ENCODE measurements at places on chromosomes 1 and 21. TPM values are rescaled to one million over a fixed set of nuclear protein-coding genes. Genes with fewer than 3 reads are reported as not detected.

PSMA5 gene
- polyA plus RNA-seq, result 96.1 TPM

RNF19B gene
- polyA plus RNA-seq, result 17.4 TPM

S100A7 gene
- polyA plus RNA-seq, result 0.65 TPM

AZIN2 gene
- 7.1 TPM for polyA plus RNA-seq

LHX8 gene
- polyA plus RNA-seq, result not detected

RNPEP gene
- 62.5 TPM for polyA plus RNA-seq

LRRC38 gene
- not detected for polyA plus RNA-seq

C21orf91 gene
- 29.7 TPM for polyA plus RNA-seq

S100A14 gene
- polyA plus RNA-seq, result 17.3 TPM

ICOSLG gene
- polyA plus RNA-seq, result 8.4 TPM

FAM72C gene
- polyA plus RNA-seq, result 2.4 TPM

TNFRSF8 gene
- 0.44 TPM for polyA plus RNA-seq

PAQR6 gene
- 4.3 TPM for polyA plus RNA-seq

OR2L5 gene
- polyA plus RNA-seq, result not detected

F13B gene
- not detected for polyA plus RNA-seq

PPM1J gene
- 1.7 TPM for polyA plus RNA-seq

ACTL8 gene
- polyA plus RNA-seq, result not detected

GRCh38 chr1:8908388-8909151 is 30.1 kb upstream of the ENO1 start:
- no peak for DNase-seq

- DNase-seq, result no peak
Measured at GRCh38 chr1:228429007-228429406, 12.3 kb upstream of the TRIM17 start.

DNA sequence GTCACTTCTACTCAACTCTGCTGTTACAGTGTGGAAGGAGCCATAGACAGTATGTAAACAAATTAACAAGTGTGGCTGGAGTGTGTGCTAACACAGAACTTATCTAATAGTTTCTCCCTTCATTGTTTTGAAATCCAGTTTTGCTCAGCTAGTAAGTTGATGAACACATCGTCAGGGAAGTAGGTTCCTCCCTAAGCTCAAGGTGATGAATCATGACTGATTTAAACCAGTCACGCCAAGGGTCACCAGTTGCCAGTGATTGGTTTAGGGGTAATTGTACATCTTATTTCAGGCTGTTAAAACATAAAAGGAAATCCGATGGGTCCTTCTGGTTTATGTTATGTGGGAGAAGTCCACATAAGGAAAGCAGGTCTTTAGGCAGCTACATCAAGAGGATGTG is 97.0 kb upstream of the CHODL start:
- no peak for DNase-seq

DNA sequence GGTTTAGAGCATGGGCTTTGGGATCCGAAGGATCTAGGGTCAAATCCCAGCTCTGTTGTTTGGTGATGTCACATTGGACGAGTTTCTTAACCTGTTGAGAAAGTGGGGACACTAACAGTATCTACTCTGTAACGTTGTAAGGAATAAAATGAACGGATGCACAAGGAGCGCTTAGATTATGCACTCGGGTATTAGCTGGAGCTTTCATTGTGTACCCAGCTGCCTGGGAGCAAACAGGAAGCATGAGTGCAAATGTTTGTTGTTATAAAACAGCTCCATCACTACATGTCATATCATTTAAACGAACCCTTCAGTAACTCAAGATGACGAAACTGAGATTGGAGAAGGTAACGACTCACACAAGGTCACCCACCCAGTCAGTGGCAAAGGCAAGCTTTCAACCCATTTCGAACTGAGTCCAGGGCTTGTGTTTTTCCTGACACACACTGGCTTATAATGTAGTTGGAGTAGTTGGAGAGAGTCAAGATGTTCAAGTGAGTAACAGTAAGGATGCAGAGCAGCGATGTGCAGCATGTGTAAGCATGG is 16.2 kb upstream of the SLC6A17 start:
- no peak for DNase-seq

DNA sequence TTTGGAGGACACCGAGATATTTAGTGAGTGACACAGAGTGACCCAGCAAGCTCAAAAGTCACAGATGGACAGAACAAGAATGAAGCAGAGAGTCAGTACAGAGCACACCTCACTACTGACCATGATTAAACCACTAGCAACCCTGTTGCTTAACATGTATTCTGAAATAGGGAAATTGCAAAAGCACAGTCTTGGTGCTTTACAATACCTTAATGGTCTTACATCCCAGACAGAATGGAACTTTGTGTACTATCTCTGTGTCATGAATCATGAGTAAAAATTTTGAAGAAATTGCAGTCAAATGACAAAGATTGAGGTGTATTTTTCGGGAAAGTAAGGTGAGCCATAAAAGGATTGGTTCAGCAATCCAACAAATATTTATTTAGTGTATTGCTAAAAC is 2.7 kb upstream of the SAMSN1 start:
- DNase-seq, result no peak

DNA sequence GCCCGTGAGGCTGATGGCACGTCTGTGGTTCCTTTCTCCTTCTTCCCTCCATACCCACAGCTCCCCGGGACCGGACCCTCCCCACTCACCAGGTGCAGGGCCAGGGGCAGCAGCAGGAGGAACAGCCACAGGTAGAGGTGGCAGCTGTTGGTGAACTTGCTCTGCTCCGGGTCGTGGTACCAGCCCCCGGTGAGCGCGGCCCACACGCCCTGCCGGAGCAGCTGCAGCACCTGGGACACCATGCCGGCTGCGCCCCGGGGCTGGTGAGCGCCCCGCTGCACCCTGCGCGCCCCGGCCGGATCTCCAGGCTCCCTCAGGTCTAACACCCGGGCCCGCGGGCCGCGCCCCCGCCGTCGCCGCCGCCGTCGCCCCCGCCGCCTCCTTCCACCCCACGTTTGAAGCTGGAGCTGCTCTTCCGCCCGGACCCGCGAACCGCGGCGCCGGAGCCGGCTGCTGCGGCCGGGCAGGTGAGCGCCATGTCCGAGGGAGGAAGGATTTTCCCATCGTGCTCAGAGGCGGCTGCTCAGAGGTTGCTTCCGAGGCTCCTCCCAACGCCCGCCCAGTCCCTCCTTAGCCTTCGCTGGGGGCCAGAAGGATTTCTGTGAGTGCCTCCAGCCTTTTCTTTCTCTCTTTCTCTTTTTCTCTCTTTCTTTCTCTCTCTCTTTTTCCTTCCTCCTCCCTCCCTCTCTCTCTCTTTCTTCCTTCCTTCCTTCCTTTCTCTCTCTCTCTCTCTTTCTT is at the start of gene PCNX2:
Gene PCNX2, minus strand, starts transcription at position 489 of the 738 bp plus-strand sequence. Its CDS starts 247 bp downstream, at position 242.
- no peak for DNase-seq

DNA sequence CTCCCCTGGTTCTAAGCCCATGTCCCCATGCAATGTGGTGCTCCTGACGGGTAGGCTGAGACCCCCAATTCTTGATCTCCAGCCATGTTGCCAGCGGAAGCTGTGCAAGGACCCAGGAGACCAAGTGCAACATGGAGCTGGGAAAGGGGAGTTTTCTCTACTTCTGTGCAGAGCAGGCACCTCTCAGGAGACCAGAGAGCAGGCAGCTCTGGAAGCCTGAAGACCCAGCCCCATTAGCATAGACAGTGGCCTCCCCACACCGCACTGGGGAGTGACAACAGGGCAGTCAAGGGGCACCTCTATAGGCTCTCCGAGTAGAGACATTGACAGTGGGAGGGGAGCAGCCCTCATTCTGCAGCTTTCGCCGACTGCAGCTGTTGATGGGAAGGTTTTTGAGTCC is 410.2 kb downstream of the MATN1 start:
- DNase-seq, result no peak

DNA sequence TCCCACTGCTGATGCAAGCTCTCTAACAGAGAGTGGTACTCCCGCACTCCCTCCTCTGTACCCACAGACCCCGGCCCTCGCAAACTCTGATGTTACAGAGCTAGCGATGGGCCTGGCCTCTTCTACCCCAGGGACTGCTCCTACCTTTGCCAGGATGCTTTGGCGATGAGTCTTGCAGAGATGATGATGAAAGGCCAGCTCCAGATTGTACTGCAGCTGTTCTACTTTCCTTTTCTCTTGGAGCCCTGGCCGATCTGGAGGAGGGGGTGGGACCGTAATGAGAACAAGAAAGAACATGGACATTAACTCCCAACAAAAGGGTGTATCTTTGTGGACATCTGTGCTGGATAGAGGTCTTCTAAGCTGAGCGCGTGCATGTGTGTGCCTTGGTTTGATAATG is 6.0 kb upstream of the LINGO4 start:
- DNase-seq, result no peak

DNA sequence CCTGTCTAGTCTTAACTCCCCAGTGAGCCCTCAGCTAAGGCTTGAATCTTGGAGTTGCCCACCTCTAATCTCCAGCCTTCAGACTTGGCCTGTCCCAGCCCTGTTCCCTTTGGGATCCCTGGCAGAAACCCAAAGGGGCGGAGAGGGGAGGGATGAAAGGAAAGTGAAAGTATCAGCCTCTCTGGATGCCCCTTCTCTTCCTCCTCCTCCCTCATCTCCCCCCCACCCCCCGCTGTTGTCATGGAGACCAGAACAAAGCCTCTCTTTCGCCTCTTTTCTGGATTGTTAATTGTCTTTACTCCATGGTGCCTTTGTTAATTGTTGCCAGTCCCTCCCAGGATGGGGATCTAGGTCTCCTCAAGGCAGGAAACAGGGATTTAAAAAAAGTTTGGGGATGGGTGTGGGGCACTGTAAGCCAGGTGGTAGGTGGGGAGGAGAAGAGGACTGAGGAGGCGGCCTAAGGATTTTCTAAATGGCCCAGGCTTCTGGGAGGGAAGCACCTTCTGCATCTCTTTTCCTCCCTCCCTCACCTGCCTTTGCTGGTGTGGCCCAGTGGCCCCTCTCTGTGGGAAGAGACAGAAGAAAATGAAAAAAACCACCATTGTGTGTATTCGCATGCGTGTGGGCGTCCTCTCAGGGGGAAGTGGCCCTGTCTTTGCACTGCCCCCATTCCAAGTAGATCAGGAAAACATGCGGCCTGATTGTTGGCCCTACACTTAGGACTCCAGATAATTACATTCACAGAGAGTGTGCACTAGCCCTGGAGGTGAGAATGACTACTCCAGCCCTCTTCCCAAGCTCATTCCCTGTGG is 7.5 kb upstream of the SOX13 start:
- DNase-seq, result no peak

DNA sequence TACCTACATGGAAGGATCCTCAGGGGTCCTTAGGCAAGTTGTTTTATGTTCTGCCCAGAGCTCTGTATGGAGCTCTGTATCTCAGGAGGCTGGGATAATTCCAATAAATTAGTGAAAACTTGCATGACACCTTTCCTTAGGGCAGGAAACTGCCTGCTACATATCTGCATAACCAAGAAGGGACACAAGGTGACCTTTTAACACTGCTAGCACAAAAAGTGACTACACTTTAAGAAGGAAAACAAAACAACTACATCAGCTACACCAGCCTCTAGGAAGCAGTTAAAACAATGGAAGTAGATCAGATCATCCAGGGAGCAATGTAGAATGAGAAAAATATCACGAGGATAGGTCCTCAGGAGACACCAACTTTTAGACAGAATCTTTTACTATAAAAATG is 93.9 kb downstream of the TNFSF18 start:
- DNase-seq, result no peak

DNA sequence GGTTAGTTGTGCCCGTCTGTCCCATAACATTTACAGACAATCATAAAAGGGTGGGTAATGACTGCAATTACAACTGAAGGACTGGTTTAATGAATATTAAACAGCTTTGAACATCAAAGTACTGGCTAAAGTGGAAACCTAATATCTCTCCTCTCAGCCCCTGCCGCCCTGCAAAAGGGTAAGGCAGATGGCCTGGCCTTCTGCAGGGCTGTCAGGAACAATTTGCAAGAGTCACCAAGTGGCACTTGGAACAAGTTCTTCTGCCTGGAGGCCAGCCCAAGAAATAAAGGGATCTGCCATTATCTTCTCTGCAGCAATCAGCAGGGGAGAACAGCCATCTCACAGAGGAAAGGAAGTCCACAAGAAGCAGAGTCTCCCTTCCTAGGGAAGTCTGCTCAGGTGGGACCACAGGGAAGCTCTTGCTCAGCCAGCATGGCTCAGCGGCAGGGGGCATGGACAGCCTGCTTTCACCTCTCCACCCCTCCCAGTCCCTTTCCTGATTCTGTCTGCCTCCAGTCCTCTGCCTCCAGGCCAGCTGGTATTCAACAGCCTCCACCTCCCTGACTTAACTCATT is 96.1 kb downstream of the TRABD2B start:
- DNase-seq, result no peak

GRCh38 chr1:51760872-51761271 is 117.7 kb downstream of the NRDC start:
- DNase-seq, result no peak

- DNase-seq, result no peak
Measured at GRCh38 chr1:41861535-41862383, 57.0 kb downstream of the HIVEP3 start.

GRCh38 chr1:3261969-3262579 is 192.4 kb upstream of the ARHGEF16 start:
- no peak for DNase-seq

GRCh38 chr1:31943546-31944184 is 5.5 kb upstream of the PTP4A2 start:
- no peak for DNase-seq

DNA sequence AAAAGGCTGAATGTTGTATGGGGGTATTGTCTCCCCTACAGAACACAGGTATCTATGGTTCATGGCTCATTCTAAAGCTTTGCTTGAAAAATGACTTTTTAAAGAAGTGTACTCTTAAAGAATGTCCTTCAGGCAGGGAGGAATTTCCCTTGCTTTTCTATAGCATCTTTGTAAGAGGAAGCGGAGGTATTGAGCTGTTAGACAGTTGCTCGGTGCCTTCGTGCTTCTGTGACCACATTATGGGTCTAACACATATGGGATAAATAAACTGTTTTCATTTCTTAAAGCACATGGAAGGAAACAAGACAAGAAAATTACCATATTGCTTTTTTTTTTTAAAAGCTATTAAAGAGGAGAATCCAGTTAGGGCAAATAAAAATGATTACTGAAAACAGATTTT is 182.9 kb downstream of the NTNG1 start:
- no peak for DNase-seq

DNA sequence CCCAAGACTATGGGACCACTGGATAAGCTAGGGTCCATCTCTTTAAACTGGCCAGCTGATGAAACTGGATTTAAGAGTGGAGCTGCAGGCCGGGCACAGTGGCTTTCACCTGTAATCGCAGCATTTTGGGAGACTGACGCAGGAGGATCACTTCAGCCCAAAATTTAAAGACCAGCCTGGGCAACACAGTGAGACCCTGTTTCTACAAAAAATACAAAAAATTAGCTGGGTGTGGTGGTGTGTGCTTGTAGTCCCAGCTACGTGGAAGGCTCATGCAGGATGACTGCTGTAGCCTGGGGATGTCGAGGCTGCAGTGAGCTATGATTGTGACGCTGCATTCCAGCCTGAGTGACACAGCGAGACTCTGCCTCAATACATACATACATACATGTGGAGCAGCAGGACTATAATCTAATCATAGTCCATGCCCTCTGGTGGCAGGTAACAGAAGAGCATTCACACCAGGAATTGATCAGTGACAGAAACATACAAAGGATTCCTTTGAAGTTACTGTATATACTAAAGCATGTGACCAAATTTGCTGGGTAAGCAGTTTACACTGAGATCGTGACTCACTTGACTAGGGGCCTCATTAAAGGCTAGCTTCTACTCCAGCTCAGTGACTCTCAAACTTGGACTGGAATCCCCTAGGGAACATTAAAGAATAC is 101.5 kb upstream of the SLFNL1 start:
- DNase-seq, result no peak

GRCh38 chr1:34524783-34525182 is 230.1 kb upstream of the GJB5 start:
- DNase-seq, result no peak

- DNase-seq, result no peak
Measured at GRCh38 chr1:46205791-46206190, 2.7 kb downstream of the LURAP1 start.

All from renal cortex interstitium (tissue), 15 donors.